ENCODE measurements at places on chromosomes 12 and 14. TPM values are rescaled to one million over a fixed set of nuclear protein-coding genes. Genes with fewer than 3 reads are reported as not detected.

IFI27 gene
- 9.1 TPM for polyA plus RNA-seq

SLC38A2 gene
- polyA plus RNA-seq = 169 TPM

GPR135 gene
- 5.9 TPM for polyA plus RNA-seq

ZBTB39 gene
- 13.8 TPM for polyA plus RNA-seq

ADCK1 gene
- polyA plus RNA-seq = 11.5 TPM

PRB2 gene
- polyA plus RNA-seq = 0.64 TPM

BIN2 gene
- polyA plus RNA-seq = 3.7 TPM

NELL2 gene
- 16.4 TPM for polyA plus RNA-seq

APOLD1 gene
- polyA plus RNA-seq = 10.3 TPM

LMO3 gene
- 1.6 TPM for polyA plus RNA-seq

YAF2 gene
- polyA plus RNA-seq = 24.7 TPM

MYL2 gene
- not detected for polyA plus RNA-seq

NR2C1 gene
- polyA plus RNA-seq = 76.5 TPM

All from renal pelvis (tissue), 12 donors.